IPS DF 6.9 (cell line): ENCODE measurements at places on chromosomes 4 and X.

DNA sequence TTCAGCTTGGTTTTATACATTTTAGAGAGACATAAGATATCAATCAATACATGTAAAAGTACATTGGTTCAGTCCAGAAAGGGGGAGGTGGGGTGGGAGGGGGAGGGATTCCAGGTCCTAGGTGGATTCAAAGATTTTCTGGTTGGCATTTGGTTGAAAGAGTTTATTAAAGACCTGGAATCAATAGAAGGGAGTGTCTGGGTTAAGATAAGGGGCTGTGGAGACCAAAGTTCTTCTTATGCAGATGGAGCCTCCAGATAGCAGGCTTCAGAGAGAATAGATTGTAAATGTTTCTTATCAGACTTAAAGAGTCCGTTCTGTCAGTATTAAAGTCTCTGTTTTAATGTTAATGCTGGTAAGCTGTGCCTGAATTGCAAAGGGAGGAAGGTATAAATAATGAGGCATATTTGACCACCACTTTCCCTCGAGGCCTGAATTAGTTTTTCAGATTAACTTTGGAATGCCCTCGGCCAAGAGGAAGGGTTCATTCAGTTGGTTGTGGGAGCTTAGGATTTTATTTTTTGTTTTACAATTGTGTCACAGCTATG lies 169.9 kb downstream of the AASDH start:
- DNase-seq = no peak

DNA sequence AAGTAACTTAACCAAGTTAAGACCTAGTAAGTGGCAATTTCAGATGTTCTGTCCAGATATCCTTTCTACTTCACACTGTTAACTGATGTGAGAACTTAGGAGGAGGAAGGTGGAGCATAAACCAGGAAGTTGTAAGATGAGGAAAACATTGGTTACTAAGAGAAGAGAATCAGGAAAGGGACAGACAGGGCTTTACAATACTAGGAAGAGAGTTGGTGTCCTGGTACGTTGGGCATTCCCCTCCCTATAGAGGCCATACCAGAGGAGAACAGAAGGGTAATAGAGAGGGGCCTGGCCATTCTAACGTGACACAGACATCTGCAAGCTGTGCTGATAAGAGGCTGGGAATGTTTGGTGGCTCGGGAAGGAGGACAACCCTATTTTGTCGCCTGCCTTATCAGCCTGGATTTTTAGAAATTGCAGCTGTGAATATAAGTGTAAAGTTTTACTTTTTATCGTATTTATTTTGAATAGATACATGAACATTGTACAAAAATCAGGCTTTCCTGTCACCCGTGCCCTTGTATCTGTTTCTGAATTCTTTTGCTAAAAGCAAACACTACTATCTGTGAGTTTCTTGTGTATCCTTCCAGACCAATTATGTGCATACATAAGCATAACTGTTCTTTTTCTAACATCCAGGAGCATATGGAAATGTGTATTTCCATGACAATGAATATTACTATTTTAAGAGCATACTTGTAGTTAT lies 53.5 kb upstream of the HPRT1 start:
- no peak for DNase-seq

GRCh38 chr4:108589961-108590360 lies 30.4 kb upstream of the RPL34 start:
- no peak for DNase-seq

DNA sequence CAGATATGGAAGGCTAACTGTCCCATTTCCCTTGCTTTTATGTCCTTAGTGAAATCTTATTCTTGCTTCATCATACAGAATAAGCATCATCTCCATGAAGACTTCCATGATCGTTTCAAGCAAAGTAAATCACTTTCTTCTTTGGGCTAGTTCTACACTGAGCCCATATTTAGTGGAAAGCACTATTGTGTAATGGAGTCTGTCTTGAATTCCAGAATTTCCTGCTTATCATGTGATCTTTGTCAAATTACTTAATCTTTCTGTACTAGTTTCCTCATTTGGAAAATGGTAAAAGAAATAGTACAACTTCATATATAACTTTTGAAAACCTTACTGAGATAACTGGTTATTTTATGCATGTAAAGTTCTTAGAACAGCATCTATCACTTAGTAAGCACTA lies 7.6 kb downstream of the ANAPC10 start:
- DNase-seq = no peak

GRCh38 chrX:135652602-135653001 lies 60.8 kb upstream of the CT45A1 start:
- no peak for DNase-seq

- DNase-seq = no peak
Measured at GRCh38 chr4:88211473-88212252, 53.2 kb upstream of the ABCG2 start.

DNA sequence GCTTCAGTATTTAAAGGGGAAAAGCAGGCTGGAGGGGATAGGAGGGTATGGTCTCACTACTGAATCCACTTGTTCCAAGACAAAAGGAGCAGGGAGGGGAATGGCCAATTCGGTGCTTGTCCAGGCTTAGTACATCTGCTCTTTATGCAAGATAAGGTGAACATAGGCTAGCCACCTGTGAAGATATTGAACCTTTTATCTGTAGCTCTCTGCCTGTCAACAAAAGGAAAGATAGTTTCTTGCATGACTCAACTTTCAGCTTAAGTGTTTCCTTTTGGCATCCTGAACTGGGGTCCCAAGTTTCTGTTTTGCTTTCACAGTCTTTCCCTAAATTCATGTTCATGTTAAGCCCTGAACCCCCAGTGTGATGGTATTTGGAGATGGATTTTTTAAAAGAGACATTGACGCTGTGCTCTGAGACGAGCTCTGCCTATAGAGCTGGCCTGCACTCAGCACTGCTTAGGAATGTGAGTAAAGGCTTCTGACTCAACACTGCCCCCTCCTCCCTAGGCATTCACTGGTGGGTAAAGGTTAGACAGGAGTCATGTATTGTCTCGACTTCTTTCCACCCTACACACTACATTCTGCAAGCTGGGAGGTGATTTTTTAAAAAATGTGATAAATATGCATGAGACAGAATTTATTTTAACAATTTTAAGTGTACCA lies 28.2 kb downstream of the FAM149A start:
- DNase-seq = no peak

- DNase-seq = no peak
Measured at GRCh38 chr4:111501946-111502345, 643.3 kb upstream of the FAM241A start.

GRCh38 chr4:151114338-151114737 lies 14.9 kb downstream of the RPS3A start:
- DNase-seq = no peak

GRCh38 chr4:83389037-83389720 lies 54.5 kb upstream of the HPSE start:
- DNase-seq = no peak

DNA sequence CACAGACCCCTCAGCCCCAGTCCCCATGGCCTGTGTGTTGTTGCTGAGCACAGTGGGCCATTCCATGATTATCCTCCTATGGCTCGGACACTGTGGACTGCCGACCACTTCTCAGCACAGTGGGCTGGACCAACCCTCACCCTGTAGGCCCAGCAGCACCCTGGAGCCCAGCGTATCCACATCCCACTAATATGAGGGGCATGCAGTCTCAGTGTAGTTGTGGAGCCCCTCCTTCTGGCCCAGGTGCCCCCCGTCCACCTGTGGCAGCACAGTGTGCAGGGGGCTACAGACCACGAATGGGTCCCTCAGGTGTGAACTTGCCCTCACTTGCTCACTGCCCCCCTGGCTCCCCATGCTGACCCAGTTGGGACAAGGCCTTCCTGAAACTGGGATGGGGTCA lies 7.9 kb downstream of the SPON2 start:
- DNase-seq = no peak

DNA sequence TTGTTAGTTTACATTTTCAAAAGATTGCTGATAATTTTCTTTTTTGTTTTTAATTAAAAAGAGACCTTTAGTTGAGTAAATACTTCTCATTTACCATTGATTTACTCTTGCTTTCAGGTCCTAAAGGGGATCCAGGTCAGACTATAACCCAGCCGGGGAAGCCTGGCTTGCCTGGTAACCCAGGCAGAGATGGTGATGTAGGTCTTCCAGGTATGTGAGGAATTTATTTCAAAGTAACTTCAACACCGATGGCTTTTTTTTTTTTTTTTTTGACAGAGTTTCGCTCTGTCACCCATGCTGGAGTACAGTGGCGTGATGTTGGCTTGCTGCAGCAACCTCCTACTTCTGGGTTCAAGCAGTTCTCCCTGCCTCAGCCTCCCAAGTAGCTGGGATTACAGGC lies 135.1 kb downstream of the IRS4 start:
- no peak for DNase-seq

- DNase-seq = no peak
Measured at GRCh38 chrX:68930542-68931317, 101.9 kb downstream of the EFNB1 start.

DNA sequence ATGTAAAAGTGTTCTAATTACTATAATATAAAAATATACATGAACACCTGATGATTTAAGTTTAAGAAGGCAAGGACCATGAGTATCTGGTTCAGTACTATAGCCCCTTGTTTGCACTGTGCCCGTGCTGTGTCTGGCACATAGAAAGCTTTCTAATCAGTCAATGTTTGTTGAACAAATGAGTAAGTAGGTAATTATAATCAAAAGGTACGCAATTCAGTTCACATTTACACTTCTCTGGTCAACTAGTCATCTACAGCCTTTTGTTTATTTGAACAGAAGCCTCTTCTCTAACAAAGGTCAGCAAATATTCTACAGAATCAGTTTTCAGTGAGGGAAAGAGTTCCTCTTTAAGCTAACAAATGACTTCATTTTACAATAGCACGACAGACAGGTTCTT lies 523.3 kb downstream of the SMARCA1 start:
- no peak for DNase-seq

DNA sequence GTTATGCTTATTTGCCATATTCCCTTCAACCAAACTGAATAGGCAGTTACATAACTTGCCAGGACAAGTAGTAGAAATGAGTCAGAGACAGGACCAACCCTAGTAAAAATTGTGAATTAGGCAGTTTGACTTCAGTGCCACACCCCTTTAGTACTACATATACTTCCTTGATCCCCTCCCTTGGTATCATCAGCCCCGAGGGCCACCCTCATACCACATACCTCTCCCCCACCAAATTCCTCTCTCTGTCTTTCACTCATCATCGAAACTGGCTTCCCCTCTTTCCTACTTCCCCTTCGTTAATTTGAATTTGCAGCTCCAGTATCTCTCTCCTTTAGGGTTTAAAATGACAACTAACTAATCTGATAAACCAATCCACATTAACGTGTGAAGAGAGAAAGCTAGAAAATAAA lies 7.9 kb upstream of the PTPN13 start:
- no peak for DNase-seq

- DNase-seq = no peak
Measured at GRCh38 chrX:95974096-95974470, 710.6 kb upstream of the DIAPH2 start.

DNA sequence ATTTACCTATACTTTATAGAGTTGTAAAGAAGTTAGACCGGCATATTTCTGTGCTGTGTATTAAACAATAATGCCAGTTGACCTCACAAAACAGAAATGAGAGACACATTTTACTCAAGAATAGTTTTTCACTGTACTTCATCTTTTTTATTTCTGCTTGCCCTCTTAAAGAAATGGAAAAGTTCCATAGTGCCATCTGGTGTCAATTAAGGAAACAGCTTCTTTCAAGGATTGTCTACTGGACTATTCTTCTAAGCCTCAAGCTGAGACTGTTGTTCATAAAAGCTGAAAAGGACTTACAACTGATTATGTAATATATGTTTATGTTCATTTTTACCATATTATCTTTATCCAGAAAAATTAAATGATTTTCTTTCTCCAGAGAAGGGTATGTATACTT lies 1523.7 kb downstream of the ARAP2 start:
- DNase-seq = no peak

GRCh38 chr4:37802068-37802666 lies 24.3 kb upstream of the PGM2 start:
- DNase-seq = peak; percentile 54

DNA sequence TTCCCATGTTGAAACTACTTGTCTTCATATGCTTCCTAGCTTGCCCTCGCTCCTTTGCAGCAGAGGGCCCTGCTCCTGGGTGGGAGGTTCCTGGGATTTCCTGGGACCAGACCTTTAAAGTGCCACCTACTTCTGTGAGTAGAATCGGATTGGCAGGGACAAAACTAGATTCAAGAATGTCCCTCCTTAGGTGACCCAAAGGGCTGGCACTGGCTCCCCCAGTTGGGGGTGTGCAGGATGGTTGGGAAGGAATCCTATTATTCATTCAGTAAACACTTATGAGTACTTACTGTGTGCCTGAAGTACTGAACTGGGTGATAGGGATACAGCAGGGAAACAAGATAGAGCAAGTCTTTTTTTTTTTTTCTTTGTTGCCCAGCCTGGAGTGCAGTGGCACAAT lies 2.6 kb upstream of the KANTR start:
- no peak for DNase-seq

GRCh38 chr4:85842540-85842939 lies 367.6 kb downstream of the ARHGAP24 start:
- no peak for DNase-seq

DNA sequence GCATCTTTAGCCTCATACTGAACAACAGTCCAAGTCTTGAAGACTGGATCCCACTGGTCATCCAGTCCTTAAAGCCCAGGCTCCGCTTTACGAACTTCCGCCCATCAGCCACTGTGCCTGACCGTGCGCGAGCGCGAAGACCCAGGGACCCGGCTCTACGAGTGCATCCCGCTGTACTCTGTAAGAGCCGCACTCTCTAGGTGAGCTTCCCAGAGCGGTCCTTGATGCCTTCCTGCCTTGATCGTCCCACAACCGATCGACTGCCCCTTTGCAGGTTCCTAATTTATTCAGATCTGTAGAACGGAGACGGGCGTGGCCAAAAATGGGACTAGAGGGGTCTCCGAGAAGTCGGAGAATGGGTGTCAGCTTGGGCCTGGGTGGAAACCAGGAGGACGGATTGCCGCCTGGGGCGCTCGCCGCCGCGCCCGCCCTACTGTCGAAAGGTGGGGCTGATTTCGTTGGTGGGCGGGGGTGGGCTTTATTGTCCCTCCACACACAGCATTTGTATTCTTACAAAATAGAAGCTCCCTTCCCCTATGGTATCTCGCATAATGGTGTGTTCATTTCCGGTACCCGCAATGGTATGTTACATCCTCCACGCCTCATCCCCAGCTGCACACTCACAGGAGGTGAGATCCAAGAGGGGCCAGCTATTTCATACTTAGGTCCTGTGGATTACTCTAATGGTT lies 42.3 kb upstream of the FAM156A start:
- DNase-seq = no peak

DNA sequence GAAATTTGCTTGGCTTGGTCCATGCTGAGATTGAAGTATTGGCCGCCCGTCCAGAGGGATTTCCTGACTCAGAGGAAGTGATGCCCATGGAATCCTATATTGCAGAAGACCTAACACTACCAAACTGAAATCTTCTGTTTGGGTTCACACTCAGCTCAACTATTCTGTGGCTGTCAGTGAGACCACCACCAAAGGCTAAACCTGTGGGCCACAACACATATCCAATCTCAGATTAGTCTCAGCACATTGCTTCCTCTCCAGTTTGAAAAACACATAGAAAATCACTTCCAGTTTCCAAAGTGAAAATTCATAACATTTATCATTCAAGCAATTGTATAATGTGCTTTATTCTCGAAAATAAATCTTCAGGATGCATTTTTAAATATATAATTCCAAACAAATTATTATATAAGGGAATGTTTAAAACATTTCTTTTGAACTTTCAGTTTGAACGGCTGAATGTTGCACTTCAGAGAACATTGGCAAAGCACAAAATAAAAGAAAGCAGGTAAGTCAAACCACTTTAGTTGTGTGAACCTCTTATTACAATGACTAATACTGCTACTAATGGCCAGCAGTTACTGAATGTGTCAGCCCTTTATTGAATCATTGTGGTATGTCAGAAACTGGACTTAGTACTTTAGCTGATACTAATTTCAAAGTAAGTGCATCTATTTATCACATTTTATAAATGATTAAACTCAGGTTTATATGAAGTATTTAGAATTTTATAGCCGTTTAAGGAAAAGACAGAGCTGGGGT lies 37.0 kb downstream of the GUCY1A1 start:
- DNase-seq = no peak
